ENCODE measurements at places on chromosomes 2 and 18.

DNA sequence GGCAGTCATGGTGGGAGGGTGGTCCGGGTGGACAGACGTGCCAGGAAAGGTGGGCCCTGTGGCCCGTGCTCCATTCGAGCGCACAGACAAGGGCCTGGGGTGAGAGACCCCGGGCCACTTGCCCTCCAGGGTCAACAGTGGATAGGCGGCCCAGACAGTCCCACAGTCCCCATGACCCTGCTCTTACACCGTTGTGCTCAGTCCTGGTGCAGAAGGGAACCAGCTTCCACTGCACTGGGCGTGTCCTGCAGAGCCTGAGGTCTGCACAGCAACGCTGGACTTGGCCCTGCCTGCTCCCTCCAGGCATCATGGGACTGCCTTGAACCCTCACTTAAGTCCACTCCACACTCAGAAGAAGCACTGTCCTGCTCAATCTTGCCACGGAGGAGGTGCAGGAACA is 52.0 kb downstream of the PXDN start:
- no peak for DNase-seq

GRCh38 chr2:216688731-216689340 is 6.5 kb downstream of the IGFBP5 start:
- no peak for DNase-seq

GRCh38 chr2:2597712-2598111 is 266.6 kb upstream of the MYT1L start:
- peak; percentile 58 for DNase-seq

GRCh38 chr18:54181856-54182602 is 42.4 kb downstream of the MBD2 start:
- DNase-seq = peak; percentile 54

- DNase-seq = peak; percentile 92
These were observed 42.8 kb downstream of the CCDC102B start for GRCh38 chr18:68840554-68841263.

- no peak for DNase-seq
These were observed 50.5 kb downstream of the ZNF532 start for GRCh38 chr18:58915006-58915799.

DNA sequence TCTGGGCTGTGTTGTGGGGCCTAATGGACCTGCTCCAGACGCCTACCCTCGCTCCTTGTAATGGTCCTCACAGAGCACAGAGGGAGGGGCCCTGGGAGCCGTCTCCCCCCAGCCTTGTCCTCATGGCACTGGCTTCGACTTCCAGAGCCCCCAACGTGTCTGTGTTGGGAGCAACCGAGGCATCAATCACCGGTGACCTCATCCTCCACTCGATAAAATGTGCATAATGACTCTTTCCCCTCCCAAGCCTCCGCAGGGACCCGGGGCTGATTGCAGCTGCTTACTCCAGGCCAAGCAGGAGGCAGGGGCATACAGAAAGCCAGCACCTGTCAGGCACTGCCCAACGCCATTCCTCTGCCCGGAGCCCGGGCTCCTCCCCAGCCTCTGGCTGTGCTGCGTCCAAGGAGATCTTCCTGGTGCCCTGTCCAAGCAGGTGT is 271.7 kb downstream of the NDUFA10 start:
- no peak for DNase-seq

- no peak for DNase-seq
These were observed 166.1 kb upstream of the OTX1 start for GRCh38 chr2:62884514-62884913.

DNA sequence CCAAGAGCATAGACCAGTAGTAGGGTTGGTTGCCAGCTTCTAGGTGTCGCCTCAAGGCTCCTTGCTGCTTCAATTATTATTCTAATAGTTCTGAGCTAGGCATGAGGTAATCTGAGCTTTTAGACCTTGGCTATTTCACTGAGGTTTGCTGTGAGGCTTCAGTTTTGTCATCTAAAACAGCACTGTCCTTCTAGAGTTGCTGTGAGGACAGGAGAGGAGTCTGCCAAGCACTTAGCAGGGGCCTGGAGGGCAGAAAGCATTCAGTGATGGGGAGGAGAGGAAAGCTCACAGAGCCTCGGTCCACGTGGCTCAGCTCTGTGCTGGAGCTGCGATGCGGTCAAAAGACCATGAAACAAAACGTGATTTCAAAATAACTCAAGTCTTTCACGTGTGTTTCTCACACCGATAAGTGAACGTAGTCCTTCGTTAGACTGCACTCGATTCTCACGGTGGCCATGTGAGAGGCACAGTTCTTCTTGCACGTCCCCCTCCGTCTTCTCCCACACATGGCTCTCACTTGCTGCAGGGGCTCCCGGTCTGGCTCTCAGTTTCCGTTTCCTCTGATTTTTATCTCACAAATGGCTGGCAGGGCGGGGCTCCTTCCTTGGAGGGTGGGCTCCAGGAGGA is 113.7 kb downstream of the B3GNT2 start:
- DNase-seq = no peak

- no peak for DNase-seq
These were observed 1.6 kb downstream of the LONRF2 start for GRCh38 chr2:100320547-100321178.

- DNase-seq = no peak
These were observed 82.0 kb downstream of the ZNF516 start for GRCh38 chr18:76412818-76413565.

DNA sequence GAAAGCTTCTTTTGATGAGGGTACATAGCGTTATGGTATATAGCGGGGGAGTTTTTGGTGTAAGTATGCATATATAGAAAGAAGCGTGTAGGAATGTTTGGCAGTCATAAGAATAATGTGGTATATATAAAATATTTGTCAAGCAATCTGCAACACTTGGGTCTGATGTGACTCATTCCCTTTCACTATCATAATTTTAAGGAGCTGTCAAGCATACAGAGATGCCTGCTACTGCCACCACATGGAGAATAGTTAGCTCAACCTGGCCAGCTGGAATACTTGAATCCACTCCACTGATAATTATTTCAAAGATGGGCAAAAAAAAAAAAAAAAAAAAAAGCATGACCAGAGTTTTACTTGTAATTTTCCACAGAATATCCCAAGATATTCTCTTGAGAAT is 559.8 kb upstream of the REG3G start:
- peak; percentile 4 for DNase-seq

DNA sequence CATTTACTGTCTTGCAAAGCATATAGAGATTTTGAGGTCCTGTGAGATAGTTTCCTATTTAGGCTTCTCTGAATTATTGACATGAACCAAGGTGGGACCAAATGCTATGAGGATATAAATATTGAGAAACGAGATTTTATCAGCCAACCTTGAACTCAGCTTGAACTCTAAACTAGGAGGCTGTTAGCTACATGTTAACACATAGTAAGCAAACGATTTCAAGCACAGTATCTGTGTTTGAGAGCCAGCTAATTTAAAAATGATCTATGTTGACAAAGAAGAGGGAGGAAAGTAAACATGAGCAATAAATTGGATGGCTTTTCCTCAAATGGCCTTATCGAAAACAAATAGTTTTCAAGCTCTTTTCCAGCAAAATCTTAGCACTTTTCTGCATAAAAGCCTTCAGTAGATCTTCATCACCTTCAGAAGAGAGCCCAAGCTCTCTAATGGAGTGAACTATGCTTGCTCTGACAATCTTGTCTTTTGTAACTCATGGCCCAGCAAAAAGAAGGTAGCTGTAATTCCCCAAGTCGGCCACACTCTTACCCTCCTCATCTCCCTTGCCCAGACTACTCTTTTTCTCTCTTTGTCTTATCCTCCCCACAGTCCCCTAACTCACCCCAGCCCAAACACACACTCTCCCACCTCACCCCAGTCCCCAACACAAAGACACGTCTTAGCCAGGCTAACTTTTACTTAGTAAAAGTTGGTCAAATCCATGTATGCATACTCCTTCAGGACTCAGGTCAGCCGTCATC is 14.7 kb downstream of the CD28 start:
- DNase-seq = no peak

DNA sequence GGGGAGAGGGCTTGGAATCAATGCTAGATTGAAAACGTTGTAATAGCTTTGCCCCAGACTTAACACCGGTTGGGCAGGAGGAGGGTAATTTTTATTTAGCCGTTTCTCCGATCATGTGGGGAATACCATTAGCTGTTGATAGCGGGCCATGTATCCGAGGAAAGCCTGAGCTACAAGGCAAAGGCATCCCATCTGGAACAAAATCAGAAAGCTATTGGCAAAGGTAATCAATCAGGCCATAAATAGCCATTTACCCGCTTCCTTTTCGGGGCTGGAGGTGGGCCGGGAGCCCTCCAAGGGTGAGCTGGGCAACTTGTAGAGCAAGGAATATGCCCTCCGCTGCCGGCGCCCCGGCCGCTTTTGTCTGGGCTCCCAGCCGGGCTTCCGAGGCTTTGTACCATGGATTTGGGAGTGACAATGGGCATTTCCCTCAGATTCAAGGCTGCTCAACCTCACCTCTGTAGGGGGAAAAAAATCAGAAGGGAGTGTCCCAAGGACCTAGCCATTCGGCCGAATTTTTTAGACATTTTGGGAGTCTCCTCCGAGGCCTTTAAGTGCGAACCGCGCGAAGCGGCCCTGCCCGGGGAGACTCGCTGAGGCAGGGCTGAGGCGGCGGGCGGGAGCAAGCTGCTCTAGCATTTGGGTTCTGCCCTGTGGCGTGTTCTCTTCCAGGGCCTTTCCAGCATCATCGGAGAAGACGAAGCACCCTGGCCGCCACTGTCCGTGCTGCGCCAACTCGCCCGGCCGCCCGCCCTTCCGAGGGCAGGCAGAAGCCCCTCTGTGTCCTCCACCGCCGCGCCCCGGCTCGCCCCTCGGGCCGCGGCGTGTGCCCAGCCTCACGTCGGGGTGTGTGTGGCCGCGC is 1.1 kb upstream of the HOXD9 start:
- DNase-seq = no peak

DNA sequence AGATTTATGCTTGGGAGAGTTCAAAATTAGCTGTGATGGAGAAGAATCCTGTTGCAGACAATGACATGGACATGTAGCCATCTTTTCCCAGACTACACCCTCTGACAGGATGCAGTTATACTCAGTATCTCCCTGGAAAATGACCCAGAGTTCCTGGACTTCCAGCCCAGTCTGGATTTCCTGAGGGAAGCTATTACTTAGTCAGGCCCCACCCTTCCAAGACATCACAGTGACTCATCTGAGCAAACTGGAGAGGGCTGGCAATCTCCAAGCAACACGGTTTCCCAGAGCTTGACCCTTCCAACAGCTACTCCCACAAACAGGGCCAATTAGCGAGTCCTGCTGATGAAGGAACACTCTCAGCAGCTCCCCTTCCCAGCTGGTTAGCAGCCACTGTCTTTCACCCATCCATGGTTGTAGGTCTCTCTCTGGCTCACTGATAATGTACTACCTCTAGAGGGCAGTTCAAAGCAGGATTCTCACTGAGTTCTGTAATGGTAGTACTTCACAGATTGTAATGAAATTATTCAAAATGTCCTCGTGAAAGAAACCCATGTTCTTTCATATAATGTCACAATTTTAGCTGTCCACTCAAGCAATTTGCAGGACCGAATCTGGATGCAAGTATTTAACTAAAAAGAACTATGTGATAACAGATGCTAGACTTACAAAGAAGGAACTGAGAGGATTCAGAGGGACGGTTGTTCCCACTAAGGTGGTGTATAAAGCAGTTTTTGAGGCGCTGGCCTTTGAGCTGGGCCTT is 110.2 kb downstream of the MDH1 start:
- peak; percentile 91 for DNase-seq

DNA sequence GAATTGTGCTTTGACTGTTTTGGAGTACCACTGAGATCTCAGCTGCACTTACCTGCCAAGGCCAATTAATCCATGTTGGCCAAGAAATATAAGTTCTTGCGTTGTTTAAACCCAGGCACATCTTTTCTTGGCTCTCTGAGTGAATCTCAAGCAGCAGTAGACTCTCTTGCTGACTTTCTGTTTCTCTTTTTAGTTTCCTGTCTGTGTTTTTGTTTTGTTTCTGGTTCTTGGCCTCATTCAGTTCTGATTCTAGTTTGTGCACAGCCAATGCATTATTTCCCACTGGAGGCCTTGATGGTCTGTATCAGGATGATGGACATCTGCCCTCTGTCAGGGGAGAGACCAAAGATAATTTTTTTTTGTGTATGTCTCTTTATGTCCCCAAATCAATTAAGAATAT is 379.4 kb downstream of the CDH2 start:
- no peak for DNase-seq

GRCh38 chr2:135169900-135170753 is 118.0 kb downstream of the RAB3GAP1 start:
- DNase-seq = no peak

GRCh38 chr18:44737623-44738022 is 56.9 kb downstream of the SETBP1 start:
- no peak for DNase-seq

GRCh38 chr2:144703852-144704708 is 184.2 kb upstream of the ZEB2 start:
- DNase-seq = peak; percentile 93

GRCh38 chr2:96470109-96470508 is 35.0 kb downstream of the NEURL3 start:
- no peak for DNase-seq

DNA sequence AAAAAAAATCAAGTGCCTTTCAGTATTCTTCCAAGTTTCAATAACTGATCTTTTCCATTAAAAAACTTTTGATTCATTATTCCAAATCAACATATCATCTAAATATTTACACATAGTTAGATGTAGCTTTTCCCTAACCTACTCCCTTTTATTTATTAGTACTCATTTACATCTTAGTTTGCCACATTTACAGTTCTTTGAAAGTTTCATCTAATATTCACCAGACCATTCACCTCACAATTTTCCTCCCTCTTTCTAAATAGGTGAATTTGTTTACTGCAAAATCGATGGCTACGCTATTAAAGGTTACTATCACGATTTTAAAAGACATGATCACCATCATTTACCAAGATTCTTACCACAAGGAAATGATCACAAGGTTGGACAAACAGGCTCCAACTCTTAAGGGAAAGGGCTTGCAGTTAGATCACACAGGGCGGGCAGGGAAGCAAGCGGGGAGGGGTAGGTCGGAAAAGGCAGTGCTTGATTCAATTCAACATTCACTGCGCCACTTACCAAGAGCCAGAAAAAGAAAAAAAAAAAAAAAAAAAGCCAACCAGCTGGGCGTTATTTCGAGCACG is 654 bp upstream of the MARCHF7 start:
- no peak for DNase-seq

- peak; percentile 10 for DNase-seq
These were observed 196.1 kb upstream of the MYT1L start for GRCh38 chr2:2527148-2527547.

DNA sequence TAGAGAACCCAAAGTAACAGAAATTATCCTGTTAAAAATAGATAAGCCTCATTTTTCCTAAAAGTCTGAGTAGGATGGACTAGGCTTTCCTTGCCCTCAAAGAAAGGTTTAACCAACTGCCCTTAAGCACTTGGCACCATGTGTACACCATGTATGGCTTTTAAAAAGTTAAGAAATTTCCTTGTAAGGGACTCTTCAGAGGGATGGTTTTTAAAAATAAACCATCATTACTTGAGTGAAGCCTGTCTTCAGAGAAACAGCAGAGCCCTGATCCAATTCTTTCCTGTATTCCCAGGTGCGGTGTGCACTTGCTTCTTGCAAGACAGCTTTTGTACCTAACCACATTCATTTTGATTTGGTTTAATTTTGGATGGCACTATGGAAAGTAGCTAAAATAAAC is 1.1 kb upstream of the NEMP2 start:
- no peak for DNase-seq
